ENCODE measurements at places on chromosomes 3 and 15.

DNA sequence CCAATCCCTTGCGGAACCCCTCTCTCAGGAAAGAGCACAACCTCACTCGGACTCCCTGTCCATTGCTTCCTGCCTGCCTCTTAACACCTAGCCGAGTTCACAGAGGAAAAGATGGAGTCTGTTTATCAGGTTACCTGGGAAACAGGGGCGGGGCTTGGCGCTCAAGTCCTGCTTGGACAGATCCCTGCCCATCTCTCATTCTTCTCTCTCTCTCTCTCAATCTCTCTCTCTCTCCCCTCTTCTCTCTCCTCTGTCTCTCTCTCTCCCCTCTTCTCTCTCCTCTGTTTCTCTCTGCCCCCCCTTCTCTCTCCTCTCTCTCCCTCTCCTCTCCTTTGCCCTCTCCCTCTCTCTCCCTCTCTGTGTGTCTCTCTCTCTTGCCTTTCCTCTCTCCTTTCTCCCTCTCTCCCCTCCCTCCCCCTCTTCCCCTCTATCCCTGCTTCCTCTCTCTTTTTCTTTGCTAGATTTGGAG, at the start of gene EFHB:
EFHB (minus strand) TSS at position 120 of the 469 bp plus-strand sequence. CDS start 199 bp downstream, outside the sequence.
- DNase-seq: peak; percentile 21

- DNase-seq: no peak
Measured at GRCh38 chr3:141870091-141870687, 6.3 kb upstream of the ATP1B3 start.

GRCh38 chr15:75327005-75327404, 8.9 kb upstream of the COMMD4 start:
- no peak for DNase-seq

DNA sequence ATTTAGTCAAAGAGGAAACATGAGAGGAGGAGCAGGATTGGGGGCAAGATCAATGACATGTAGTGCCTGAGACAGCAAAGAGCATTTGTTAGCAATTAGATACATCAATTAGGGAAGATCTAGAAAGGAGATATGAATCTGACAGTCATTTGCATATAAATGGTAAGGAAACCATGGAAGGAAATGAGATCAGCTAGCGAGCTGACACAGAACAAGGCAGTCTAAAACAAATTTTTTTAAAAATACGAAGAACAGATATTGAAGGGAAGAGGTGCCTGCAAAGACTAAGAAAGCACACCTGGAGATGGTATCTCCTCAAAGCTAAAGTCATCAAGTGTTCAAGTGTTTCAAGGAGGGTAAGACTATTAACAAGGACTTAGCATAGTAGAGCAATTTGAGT, 4.6 kb downstream of the EPM2AIP1 start:
- DNase-seq: no peak

DNA sequence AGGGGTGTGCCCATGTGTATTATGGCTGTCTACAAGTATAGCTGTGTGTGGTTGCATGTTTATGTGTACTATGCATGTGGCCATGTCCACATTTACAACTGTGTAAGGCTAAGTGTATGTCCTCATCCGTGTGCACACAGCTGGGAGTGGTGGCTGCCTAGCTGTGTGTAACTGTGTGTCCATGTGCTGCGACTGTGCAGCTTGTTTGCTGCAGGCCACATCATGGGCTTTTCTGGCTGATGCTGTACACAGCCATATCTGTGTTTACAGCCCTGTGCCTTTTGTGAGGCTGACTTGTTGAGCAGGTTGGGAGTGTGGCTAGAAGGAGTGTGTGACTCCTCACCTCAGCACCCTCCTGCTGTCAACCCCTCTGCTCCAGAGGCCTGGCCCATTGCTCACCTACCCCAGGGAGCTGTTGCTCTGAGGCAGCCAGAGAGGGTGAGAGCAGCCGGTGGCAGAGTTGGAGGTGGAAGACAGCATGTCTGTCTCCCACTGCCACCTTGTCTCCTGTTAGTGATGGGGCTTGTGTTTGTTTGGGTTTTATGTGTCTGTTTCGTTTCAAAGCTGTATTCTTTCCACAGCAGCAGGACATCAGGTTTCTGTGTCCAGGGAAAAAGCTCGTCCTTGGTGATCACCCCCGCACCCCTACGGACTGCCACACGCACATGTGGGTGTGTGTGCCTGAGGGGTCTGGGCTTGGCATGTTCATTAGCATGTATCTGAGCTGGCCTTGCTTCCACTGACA, 1.4 kb upstream of the GRM2 start:
- DNase-seq: no peak

DNA sequence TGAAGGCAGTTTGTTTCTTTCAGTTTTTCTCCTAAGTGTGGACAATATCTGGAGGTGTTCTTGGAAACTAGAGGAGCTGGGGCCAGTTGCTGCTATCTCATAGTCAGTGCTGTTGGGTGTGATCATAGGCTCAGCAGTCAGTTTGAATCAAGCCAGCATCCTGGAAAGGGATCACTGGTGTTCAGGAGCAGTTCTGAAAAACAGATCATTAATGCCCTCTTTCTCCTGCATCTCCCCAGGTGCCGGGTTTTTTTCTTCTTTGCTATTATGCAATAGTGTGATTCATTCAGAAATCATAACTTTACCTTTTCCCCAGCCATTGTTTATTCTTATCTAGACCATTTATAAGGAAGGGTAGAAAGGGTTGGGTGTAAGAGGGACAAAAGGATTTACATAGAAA, 24.0 kb downstream of the LNP1 start:
- no peak for DNase-seq

DNA sequence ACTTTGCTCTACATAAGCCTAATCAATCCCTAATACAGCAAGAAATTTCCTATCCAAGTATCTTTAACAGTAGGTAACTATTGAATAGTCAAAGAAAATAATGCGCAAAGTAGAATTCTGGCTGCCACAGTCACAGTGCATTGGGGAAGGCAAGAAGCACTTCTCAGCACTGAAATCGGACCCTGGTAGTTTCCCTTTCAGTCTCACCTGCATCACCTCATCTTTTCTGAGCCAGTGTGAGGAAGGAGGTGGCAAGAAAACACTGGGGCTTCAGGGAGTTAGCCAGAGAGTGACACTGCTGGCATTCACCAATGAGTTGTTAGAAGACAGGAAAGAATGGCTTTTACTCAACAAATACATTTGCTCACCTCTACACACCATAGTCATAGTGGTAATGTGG, 8.3 kb downstream of the TRIM42 start:
- DNase-seq: no peak

DNA sequence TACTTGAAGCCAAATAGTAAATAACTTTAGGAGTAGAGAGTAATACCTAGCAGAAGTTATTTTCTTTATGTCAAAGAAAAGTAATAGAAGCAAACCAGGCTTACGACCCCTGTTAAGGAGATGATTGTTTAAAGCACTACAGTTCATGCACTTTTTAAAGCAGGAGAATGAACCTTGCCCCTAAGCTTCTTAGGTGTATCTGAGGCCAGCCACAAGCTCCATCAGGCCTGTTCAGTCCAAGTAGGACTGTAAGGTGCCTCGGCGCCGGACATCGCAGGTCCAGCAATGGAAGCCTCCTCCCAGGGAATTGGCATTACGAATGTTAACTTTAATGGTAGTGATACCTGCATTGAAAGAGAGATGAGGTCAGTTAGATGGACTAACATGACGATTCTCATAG, 16.5 kb downstream of the GATM start:
- DNase-seq: no peak

DNA sequence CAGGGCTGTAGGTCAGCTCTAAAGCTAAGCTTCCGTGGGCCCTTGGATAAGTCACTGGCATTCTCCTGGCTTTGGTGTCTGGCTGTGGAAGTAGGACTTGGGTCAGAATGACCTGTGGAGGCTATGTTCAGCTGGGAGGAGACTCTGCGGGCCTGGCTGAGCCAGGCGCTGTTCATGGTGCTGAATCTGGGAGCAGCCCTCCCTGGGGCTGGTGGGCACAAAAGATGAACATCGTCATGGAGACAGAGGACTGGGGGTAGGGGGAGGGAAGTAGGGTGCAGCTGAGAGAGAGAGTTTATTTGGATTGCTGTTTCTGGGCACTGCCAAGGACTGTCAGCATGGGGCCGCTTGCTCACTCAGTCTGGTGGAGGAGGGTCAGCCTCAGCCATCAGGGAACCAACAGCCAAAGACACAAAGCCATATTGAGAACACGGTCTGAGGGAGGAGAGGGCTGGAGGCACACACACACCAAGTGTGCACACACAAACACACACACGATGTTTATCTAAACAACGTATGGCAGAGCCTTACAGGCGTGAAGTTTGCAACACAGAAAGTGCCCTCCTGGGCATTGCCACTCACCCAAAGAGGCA, 120.7 kb upstream of the LINGO1 start:
- DNase-seq: peak; percentile 45

DNA sequence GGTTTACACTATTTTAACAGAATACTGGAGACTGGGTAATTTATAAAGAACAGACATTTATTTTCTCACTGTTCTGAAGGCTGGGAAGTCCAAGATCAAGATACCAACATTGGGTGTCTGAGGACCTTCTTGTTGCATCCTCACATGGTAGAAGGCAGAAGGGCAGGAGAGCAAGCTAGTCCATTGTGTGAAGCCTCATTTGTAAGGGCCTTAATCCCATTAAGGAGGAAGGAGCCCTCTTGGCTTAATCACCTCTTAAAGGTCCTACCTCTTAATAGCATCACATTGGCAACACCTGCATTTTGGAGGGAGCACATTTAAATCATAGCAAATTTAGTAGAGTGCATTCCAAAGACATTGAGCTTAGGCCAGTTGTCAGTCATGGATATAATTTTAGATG, 26.2 kb downstream of the UBE2Q2 start:
- no peak for DNase-seq

DNA sequence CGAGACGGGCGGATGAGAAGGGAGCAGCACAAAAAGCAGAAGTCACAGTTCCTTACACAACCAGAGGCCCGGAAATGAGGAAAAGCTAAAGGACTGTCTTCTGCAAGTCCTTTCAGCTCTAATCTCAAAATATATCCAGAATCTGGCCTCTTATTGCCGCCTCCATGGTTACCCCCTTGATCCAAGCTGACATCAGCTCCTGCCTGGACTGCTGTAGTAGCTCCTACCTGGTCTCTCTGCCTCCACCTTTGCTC, 324.0 kb upstream of the ROPN1 start:
- DNase-seq: no peak

GRCh38 chr3:134638385-134639030, 12.3 kb downstream of the KY start:
- no peak for DNase-seq

DNA sequence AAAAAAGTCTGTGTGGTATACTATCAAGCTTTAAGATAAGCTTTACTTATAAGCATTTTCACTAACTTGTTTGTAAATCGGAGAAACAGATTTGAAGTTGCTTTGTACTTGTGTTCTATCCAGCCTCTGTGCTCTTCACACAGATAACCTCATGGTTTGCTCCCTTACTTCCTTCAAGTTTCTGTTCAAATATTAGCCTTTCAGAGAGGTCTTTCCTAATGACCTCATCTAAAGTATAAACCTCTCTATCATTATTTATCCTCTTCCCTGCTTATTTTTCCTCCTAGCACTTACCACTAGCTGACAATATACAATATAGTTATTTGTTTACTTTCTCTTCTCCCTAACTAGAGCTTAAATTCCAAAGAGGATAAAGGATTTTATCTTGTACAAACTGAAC, 180.0 kb downstream of the CBLB start:
- DNase-seq: no peak

Data from COR-L47 (cell line).